HFFc6 (cell line): ENCODE measurements at places on chromosomes 13 and 19.

GRCh38 chr13:83618966-83619365, 263.3 kb downstream of the SLITRK1 start:
- peak; percentile 20 for DNase-seq

- DNase-seq = no peak
Measured at GRCh38 chr13:57724486-57725272, 93.1 kb downstream of the PCDH17 start.

DNA sequence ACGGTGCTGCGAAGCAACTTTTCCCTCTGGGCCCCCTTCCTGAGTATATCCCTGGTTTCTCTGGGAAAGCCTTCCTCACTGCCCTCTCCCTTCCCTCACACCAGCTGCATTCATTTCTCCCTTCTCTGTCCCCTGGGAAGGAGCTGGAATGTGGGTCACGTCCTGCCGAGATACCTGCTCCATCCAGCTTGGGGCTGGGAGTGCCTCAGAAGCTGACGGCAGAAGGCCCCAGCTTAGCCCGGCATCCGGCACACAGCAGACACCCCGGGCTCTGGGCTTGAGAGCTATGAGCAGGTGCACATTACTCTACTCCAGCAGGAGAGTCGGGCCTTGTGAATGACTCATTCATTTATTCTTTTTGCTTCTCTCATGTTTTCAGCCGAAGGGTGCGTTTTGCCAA, 170.6 kb downstream of the TEX29 start:
- no peak for DNase-seq

GRCh38 chr13:21639561-21639960, 31.3 kb upstream of the FGF9 start:
- no peak for DNase-seq

GRCh38 chr13:39665763-39666162, 10.3 kb downstream of the COG6 start:
- no peak for DNase-seq

- no peak for DNase-seq
Measured at GRCh38 chr13:30346789-30347167, 39.4 kb upstream of the KATNAL1 start.

GRCh38 chr19:13396250-13397080, 109.8 kb downstream of the CACNA1A start:
- DNase-seq = peak; percentile 50

DNA sequence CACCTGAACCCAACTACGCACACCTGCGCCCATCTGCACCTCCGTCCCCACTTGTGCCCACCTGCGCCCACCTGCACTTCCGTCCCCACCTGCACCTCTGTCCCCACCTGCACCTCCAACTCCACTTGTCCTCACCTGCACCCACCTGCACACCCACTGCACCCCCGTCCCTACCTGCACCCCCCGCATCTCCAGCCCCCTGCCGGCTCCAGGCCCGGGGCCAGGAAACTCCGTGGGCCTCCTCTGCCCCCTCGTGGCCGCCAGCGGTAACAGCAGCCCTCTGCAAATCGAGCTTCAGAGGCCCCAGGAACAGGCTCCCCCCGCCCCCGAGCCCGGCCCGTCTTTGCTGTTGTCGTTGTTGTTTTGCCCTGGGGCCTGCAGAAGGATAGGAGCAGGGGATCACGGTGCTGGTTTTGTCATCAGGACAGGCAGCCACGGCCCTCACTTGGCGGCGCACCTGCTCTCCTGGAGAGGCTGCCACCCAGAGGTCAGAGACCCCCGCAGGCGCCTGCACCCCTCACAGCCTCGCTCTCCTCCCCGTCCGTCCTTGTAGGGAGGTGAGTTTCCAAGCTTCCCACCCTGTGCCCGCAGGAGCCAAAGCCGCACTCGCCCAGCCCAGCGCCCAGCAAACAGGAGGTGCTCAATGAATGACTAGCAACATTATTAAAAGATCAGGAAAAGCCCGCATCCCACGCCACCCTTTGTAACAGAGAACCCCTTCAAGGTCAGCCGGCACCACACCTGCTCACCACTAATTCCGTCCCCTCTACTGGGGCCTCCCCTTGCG, 65.4 kb downstream of the GNG7 start:
- peak; percentile 23 for DNase-seq

DNA sequence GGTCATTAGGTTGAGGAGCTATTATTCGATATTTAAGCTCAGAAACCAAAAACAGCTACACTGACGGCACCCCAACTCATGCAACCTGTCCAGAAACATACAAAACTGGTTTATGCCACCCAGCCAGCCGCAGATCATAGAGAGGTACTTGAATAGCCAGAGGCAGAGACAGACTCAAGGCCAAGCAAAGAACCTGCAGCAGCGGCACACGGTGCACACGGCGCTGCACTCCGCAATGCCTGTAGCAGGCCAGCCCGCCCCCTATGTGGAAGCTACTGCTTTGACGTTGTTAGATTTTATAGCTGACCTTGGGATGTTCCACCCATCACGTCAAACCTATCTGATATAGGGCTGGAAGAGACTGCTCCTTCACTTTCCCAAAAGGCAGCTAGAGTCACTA, 11.9 kb upstream of the DHRS12 start:
- DNase-seq = no peak

GRCh38 chr13:97502181-97502580, 68.2 kb downstream of the RAP2A start:
- no peak for DNase-seq

GRCh38 chr13:113880651-113881611, 17.1 kb upstream of the GAS6 start:
- no peak for DNase-seq

DNA sequence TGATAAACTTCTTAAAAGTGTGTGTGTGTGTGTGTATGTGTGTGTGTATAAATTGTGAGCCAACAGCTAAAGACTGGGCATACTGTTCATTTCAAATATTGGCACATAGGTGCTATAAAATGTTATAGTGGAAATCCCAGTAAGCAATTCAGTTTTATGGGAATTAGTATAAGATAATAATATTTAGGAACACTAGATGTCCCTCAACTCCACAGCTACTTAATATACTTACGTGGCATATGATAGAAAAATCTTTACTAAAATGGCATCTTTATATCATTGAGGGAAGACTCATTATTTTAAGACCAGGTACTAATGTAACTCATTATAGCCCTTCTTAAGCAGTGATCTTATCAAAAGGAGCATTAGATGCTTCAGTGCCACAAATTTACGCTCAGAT, 266.2 kb downstream of the MAB21L1 start:
- DNase-seq = no peak

- no peak for DNase-seq
Measured at GRCh38 chr13:109281017-109281902, 505.1 kb downstream of the IRS2 start.

DNA sequence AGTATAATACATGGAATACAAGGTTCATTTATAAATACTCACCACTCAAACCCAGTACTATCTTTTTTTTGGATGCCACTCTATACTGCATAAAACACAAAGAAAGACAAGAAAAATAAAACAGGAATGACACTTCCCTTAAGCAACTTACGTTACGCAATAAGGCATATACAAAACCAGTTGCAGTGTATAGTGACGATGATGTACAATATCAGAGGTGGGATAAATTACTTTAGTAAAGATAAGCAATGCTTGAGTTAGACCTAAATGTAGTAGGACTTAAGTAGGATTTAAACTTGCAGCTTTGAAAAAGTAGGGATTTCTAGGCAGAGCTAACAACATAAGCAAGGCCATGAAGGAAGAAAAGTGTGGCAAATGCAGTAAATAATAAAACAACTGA, 374.9 kb downstream of the SPRY2 start:
- DNase-seq = no peak

- peak; percentile 25 for DNase-seq
Measured at GRCh38 chr13:40508127-40508526, 158.3 kb downstream of the FOXO1 start.

- DNase-seq = no peak
Measured at GRCh38 chr13:95630593-95630992, 13.9 kb downstream of the DZIP1 start.

DNA sequence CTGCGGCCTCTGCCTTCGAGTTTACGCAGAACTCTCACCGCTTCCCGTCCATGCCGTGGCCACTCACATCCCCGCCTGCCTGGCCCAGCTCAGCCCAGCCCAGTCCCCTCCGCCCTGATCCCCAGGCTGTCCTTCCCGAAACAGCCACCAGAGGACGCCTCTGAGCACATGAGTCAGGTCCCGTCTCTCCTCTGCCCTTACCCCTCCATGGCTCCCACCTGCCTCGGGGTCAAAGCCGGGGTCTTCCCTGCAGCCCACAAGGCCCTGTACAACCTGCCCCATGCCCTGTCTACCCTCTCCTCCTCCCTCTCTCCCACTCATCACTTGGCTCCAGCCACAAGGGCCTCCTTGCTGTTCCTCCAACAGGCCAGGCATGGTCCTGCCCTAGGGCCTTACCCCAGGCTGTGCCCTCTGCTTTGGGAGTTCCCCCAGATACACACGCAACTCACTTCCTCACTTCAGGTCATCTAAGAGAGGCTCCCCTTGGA, 8.1 kb upstream of the SEMA6B start:
- peak; percentile 29 for DNase-seq

GRCh38 chr13:94419925-94420305, 59.6 kb downstream of the DCT start:
- no peak for DNase-seq

GRCh38 chr13:63351533-63351932, 1935.9 kb upstream of the PCDH20 start:
- DNase-seq = no peak

DNA sequence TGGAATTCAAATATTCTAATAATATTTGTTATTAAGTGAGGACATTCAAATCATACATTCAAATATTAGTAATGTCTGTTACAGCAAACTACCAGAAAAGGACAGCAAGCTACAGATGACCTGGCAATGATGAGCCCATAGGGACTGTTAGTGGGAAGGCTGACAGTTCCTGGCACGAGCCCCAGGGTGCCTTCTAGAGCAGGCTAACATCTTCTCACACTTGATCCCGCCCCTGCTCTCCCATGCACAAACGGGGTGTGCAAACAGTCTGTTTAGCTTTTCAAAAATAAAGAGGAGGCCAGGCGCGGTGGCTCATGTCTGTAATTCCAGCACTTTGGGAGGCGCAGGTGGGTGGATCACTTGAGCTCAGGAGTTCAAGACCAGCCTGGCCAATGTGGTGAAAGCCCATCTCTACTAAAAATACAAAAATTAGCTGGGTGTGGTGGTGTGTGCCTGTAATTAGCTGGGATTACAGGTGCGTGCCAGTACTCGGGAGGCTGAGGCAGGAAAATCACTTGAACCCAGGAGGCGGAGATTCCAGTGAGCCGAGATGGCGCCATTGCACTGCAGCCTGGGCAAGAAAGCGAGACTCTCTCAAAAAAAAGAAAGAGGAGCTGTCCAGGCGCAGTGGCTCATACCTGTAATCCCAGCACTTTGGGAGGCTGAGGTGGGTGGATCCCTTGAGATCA, 9.6 kb upstream of the GARRE1 start:
- DNase-seq = no peak

GRCh38 chr19:11699931-11700794, 38.6 kb downstream of the ZNF823 start:
- peak; percentile 41 for DNase-seq

GRCh38 chr13:92745258-92745657, 481.3 kb upstream of the GPC6 start:
- DNase-seq = no peak

- no peak for DNase-seq
Measured at GRCh38 chr13:86283031-86283430, 483.8 kb upstream of the SLITRK6 start.

DNA sequence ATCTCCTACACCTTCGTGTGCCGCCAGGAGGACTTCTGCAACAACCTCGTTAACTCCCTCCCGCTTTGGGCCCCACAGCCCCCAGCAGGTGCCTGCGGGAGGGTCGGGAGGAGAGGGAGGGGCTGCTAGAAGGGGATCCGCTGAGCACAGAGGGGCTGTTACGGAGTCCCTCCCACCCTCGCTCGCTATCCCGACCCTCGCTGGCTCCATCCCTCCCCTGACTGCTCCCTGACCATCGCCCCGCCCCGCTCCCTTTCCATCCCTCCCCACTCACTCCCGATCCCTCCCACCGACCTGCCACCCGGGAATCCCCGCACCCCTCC, 780 bp downstream of the CD177 start:
- no peak for DNase-seq

GRCh38 chr13:80215368-80215767, 125.6 kb downstream of the SPRY2 start:
- peak; percentile 28 for DNase-seq

GRCh38 chr19:49781394-49781793, 14.6 kb downstream of the AP2A1 start:
- no peak for DNase-seq

GRCh38 chr13:102040812-102041211, 361.0 kb downstream of the FGF14 start:
- no peak for DNase-seq

DNA sequence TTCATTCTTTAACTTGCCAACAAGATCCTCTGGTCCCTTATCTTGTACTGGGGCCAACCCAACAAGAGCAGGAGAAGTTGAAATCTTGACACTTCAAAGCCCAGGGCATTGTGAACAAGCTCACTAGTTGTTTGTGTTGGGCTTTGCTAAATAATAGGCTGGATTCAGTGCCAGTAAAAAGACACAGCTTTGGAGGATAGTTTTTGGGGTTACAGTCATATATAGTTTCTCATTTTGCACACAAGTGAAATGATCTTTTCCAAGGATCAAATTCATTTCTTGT, 30.3 kb upstream of the LRCH1 start:
- DNase-seq = no peak

DNA sequence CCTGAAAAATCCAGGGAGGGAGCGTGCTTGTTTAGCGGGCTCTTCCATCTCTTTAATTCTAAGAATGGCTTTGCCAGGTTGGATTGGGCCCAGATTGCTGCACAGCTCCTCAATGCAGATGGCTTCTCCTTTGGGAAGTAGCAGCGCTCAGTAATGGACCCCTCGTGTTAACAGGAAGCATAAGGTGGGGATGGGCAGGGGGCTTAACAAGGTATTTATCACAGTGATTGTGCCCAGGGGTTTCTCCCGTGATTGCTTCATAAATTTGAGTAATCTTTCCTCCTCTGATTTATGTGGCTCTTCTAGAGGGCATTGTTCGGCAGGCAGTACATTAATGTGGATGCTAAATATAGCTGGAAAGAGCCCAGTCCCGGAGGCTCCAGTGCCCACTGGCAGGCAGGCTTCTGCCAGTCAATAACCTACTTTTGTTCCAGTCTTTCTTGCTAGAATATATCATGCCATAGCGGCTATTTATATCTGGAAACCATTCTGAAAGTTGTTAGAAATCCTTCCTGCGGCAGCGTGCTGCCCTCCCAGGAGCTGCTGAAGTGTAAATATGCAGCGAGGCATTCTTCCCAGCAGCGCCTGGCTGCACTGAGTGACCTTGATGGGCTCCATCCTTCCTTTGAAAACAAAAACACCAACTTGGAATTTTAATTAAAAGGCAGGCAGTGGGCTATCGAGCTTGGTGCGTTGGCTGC, 65.0 kb downstream of the FGF9 start:
- DNase-seq = no peak

- no peak for DNase-seq
Measured at GRCh38 chr13:108827646-108828045, 198.2 kb downstream of the MYO16 start.
